ENCODE measurements at places on chromosomes 5 and 9. TPM values are rescaled to one million over a fixed set of nuclear protein-coding genes. Genes with fewer than 3 reads are reported as not detected.

- DNase-seq: peak; percentile 75
Observed at GRCh38 chr9:133333011-133333410, 3.0 kb downstream of the SURF6 start.

DNA sequence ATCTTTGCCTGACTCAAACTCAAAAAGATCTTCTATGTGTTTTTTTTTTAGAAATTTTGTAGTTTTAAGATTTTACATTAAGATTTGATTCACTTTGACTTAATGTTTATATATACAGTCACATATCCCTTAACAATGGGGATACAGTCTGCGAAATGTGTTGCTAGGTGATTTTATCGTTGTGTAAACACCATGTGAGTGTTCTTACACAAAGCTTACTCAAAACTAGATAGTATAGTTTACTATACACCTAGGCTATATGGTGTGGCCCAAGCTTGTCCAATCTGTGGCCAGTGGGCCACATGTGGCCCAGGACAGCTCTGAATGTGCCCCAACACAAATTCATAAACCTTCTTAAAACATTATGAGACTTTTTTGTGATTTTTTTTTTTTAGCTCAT, 131.9 kb downstream of the CWC27 start:
- no peak for DNase-seq

- DNase-seq: no peak
Observed at GRCh38 chr5:76389513-76390154, 13.5 kb upstream of the IQGAP2 start.

DNA sequence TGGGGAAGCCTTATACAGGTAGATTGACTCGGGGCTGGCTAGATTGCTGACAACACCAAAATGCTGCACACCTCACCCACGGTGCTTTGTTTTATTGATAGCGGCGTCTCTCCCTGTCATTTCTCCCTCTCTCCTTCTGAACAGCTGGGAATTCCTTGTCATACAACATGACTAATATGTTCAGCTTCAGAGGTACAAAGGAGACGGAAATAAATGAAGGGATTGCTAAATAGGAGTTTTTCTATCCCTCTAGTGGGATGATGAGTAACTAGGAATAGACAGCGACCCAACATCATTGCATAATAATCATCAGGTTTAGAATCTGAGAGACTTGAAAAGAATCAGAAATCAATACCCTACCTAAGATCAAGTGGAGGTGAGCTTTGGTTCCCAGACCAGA, 337.7 kb upstream of the PANK3 start:
- no peak for DNase-seq

- no peak for DNase-seq
Observed at GRCh38 chr5:168712280-168712924, 133.2 kb upstream of the PANK3 start.

- no peak for DNase-seq
Observed at GRCh38 chr9:91360551-91361290, 997 bp downstream of the AUH start.

Gene GFRA3
- total RNA-seq: 1.6 TPM
